Activated CD8-positive, alpha-beta memory T cell treated with anti-CD3 and anti-CD28 coated beads for 1 hour (primary cell): ENCODE measurements at places on chromosomes 11 and 22.

- no peak for DNase-seq
These were observed 75.7 kb downstream of the PISD start for GRCh38 chr22:31586137-31586920.

GRCh38 chr11:4071914-4072313, 22.7 kb upstream of the RRM1 start:
- DNase-seq = no peak

DNA sequence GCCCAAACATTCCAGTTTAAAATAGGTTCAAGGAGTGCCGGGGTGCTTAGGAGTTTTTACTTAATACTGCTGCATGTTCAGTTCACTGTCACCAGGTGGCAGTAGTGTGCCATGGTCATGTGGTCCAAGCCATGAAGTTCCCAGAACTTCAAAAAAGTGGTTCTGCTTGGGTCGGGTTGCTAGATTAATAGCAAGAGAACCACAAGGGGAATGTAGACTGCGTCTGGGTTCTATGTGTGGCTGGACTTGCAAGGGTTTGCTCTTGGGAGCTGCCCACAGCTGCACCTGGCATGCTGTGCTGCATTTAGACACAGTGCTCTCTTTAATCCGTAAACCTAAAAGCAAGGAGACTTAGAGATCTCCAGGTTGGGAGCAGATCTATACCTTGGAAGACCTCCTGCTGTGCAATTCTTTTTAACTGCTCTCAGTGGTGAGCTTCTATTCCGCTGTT, 6.5 kb upstream of the SPON1 start:
- no peak for DNase-seq

DNA sequence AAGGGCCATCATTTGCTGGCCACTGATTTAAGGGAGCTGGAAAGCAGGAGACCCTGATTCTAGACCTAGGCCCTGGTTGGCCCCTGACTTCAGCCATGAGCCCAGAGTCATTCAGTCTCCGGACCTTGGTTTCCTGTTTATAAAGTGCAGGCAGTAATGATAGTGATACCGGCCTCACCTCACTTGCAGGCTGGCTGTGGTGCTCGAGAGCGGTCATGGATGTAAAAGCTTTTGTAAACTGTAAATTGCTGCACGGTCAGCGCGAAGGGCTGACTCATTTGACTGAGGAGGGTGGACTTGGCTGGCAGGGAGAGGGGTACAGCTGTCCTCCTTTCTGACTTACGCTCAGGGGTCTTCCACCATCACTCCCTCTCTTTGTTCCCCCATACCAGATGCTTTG, 37.4 kb downstream of the FBLN1 start:
- no peak for DNase-seq

GRCh38 chr11:65625628-65626342, 10.2 kb downstream of the PCNX3 start:
- DNase-seq = peak; percentile 39

- DNase-seq = no peak
These were observed 42.4 kb downstream of the AMPD3 start for GRCh38 chr11:10497371-10498021.
